Hematopoietic multipotent progenitor cell treated with erythropoietin and hydrocortisone succinate and interleukin-3 and kit ligand, for 6 days (in vitro differentiated cells): ENCODE measurements at places on chromosomes 7 and 10.

- no peak for DNase-seq
These were observed 82.2 kb downstream of the MDFIC start for GRCh38 chr7:115004121-115004520.

DNA sequence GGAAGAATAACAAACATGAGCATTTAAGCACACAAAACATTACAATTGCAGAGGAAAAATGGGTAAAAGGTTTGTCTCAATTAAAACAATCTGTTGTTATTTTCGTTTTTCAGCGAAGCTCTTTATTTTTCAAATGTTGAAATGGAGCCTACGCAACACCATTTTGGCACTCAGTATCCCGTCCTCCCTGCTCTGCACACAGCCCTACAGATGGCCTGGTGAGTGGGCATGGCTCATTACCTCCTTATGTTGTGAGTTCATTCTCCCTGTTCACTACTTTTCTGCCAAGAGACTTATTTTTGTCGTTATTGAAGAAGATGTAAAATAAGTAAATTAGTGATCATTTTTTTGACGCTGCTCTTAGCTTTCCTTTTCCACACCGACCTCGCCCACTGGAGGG, 167.8 kb upstream of the CXCL12 start:
- no peak for DNase-seq

GRCh38 chr10:78552261-78552811, 516.4 kb upstream of the ZMIZ1 start:
- DNase-seq: no peak

- DNase-seq: peak; percentile 75
These were observed 4.3 kb upstream of the YKT6 start for GRCh38 chr7:44196450-44196872.

GRCh38 chr10:81179324-81179723, 641.6 kb downstream of the SH2D4B start:
- DNase-seq: no peak

DNA sequence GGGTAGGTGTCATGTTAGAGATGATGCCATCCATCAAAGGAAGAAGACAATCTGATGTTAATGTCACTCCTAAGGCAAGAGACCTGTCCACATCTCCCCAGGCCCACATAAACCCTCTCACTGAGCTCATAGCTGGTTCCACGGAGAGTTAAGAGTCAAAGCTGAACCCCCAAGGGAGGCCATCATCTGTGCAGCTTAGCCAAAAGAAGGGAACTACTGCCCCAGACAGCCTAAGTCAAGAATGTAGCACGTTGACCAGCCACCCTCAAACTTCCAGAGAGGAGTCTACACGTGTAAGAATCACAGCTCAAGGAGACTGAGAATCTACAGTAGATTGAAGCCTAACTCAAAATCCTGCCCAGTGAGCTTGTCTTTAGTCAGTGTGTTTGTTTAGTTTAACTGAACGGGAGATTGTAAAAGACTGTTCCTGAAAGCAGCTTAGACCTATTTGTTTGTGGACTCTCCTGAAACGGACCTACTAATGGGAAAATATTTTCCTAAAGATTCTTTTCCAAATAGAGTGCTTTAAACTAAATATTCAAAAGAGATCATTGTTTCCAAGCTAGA, 192.7 kb upstream of the NFE2L3 start:
- no peak for DNase-seq

DNA sequence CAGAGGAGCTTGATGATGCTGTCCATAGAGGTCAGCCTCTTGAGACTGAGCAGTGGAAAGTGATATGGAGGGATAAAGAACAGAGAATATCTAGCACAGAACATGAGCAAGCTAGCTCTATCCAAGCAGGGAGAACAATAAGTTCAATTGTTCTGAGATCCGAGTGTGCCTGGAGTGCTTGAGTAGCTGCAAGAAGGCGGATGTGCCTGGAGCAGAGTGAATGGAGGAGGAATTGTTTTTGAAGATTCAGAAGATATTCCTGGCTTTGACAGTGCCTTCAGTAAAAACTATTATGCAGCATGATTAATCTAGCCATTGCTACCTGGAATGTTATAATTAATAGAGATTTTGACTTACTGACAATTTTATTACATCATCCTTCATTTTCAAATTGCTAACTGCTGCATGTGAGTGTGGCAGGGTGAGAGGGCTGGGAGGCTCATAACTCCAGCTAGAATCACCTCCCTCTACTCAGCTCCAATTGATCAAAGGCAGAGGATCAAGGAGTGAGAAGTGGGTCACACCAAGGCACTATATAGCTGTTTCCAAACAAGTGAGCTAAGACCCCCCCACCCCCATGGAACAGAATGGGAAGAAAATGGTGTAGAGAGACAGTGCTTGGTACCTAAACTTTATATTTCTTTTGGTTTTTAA, 302.8 kb downstream of the ADRA2A start:
- DNase-seq: no peak

DNA sequence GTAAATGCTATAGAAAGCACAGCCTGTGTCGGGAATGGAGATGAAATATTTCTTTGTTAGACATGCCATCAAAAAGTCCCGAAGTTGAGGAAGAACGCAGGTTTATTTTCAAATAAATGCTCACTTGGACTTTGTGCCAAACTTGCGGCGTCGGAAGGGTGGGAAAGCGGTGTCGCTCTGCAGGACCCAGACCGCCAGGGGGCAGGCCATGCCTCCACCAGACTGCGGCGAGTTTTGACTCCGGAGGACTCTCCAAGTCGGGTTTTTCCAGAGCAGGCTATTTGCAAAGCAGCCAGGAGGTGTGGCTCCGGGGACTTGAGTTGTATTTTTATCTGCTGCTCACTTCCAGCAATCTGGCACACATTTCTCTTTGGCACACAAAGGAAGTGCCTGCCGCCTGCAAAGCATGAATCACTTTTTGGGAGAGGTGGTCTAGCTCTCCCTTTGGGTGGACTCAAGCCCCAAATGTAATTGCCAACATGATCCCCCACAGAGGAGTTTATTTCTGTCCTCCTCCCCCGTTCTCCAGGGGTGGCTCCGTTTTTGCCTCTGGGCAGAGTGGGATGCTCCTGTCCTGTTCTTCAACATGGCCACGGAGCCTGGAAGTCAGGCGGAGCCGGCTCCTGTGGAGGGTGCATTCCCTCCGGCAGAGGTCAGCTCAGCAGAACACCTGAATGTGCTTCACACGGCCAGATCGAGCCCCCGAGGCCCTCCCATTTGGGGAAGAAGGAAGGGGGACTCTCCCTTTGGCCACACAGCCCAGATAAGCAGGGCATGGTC, 82.3 kb upstream of the GPR26 start:
- DNase-seq: peak; percentile 72

GRCh38 chr10:30185916-30186315, 126.5 kb upstream of the JCAD start:
- DNase-seq: no peak

DNA sequence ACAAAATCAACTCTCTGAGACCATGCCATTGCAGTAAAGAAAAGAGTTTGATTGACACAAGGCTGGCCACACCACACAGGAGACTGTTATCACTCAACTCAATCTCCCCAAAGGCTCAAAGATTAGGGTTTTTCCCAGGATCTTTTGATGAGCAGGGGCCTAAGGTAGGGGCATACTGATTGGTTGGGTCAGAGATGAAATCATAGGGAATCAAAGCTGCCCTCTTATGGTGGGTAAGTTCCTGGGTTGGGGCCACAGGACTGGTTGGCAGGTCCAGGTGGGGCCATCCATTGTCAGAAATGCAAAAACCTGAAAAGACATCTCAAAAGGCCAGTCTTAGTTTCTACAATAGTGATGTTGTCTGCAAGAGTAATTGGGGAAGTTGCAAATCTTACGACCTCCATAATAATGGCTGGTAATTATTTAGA, 91.6 kb downstream of the AKR1D1 start:
- no peak for DNase-seq

DNA sequence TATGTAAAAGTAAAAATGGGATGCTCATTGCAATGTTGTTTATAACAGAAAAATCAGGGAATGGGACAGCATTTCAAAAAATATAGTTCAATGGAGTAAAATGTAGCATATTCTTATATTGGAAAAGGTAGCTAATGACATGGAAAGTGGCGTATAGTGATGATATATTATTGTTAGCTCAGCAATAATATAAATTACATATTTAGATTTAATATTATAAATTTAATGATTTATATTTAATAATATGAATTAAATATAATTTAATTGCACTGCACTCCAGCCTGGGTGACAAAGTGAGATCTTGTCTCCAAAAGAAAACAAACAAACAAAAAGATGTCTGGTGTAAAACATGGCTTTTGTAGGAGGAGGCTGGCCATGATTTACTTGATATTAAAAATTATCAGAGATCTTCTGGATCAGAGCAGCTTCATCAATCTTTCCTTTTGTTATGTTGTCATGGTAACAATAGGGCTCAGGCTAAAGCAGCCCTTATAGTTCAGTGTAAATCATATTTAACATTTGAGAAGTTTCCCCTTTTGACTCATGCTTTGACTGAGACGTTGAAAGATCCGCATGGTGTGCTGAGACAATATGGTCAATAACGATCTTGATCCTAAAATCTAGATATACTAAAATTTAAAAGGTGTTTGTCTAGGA, 23.2 kb downstream of the OR6B1 start:
- no peak for DNase-seq

GRCh38 chr7:101929256-101929655, 111.8 kb downstream of the CUX1 start:
- no peak for DNase-seq

DNA sequence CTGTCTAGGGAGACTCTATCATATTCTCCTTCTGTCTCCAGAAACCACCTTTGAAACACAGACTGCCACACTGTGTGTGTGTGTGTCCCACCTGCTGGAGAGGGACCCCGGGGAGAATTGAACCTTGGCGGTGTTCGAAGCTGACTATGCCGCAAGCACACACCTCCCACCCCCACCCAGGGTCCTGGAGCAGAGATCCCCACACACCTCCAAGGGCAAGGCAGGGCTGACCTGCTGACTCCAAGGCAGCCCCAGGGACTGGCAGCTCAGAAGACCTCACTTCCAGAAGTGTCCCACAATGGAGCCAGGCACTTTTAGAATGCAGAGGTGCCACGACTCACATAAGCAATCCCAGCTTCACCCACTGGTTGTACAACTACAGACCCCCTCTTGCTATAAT, 13.1 kb downstream of the DRGX start:
- no peak for DNase-seq

GRCh38 chr10:627032-627992, 62.2 kb downstream of the DIP2C start:
- DNase-seq: no peak

DNA sequence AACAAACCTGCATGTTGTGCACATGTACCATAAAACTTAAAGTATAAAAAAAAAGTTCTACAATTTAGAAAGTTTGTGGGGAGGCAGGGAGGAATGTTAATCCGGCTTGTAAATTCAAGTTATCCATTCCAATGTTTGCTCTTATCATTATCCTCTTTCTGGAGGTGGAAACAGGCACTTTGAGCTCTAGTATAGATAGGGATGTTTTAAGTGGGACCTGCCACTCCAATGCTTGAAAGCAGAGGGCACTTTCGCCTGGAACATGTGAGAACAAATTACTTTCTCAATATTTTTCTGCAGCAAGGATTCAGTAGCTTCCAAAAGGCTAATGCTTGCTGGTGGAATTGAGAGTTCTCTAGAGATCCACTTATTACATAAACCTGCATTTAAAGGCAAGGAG, 45.6 kb downstream of the FEZF1 start:
- DNase-seq: no peak

DNA sequence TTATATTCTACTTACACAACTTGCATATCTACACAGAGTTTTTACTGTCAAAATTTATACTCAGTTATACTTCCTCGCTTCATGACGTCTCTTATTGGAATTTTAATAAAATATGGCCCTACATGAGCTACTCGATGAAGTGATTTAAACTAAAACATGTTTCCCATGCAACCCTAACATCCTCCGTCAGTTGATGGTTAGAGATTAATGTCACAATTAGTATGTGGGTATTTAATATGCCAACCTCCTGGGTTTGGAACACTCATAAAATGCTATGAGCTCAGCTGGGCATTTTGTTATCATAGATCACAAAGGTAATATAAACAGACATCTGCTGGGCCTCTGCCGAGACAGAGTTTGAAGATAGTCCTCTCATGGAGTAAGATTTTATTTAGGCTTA, 66.5 kb downstream of the GNAT3 start:
- DNase-seq: no peak

- peak; percentile 64 for DNase-seq
These were observed 17.6 kb upstream of the TNPO3 start for GRCh38 chr7:129072479-129073011.

GRCh38 chr7:6020371-6021286, 10.5 kb upstream of the ANKRD61 start:
- DNase-seq: no peak

- peak; percentile 87 for DNase-seq
These were observed at the start of gene ZNF32 for GRCh38 chr10:43648398-43649184. ZNF32 (minus strand) TSS chr10:43648881; CDS start chr10:43646133, 2,748 bp downstream.

GRCh38 chr10:18122753-18123152, 17.5 kb upstream of the CACNB2 start:
- peak; percentile 18 for DNase-seq

DNA sequence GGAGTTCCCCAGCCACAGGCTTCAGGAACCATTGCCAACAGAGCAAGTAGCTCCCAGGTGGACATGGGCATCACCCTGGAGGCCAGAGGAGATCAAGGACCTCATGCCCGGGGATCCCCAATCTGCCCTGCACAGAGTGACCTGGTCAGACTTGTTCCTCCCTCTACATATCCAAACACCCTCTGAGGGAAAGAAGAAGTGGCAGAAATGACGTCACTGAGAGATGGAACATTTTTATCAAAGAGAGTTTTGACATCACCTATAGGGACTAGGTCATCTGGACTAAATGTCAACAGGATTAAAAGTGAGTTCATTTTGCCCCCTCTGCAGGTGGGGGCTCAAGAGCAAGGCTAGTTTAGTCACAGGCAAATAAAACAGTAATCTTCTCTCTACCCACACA, 273.7 kb downstream of the SKAP2 start:
- no peak for DNase-seq

GRCh38 chr7:108845951-108846350, 276.3 kb downstream of the DNAJB9 start:
- DNase-seq: no peak

- DNase-seq: no peak
These were observed 71.7 kb downstream of the MTURN start for GRCh38 chr7:30206491-30206890.

- DNase-seq: no peak
These were observed 53.8 kb upstream of the TCF7L2 start for GRCh38 chr10:112896273-112896672.

DNA sequence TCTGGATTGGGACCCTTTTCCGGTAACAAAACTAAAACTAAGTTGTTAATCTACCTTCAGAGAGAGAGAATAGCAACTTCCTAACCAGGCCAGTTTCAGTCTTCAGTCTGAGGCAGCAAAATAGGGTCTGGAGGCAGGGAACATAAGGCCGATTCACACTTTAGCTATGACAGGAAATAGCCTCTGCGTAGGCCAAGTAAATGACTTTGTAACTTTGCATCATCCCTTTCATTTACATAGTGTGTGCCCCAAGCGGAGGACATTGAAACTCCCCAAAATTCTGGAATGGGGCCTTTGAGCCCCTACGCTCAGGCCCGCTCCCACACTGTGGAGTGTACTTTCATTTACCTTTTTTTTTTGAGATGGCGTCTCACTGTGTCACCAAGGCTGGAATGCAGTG, 1.7 kb upstream of the UPP1 start:
- no peak for DNase-seq

GRCh38 chr7:128041203-128041602, 10.0 kb upstream of the LRRC4 start:
- no peak for DNase-seq

- DNase-seq: no peak
These were observed 106.7 kb upstream of the INSYN2A start for GRCh38 chr10:127303105-127303504.
